ENCODE measurements at places on chromosomes 2 and 18. TPM values are rescaled to one million over a fixed set of nuclear protein-coding genes. Genes with fewer than 3 reads are reported as not detected.

- H3K4me3 ChIP-seq: no peak overlapping the region
- no peak overlapping the region for H3K27ac ChIP-seq
- H3K36me3 ChIP-seq: no peaks in the 10 kb centered on the region
- no peaks in the 10 kb centered on the region for H3K27me3 ChIP-seq
- DNase-seq: no peak
Observed at GRCh38 chr2:42102591-42103450, 55.0 kb downstream of the PKDCC start.

- peak overlapping the region; percentile 95 for H3K4me3 ChIP-seq
- peaks cover 47% of the 10 kb centered on the region for H3K4me1 ChIP-seq
- DNase-seq: peak; percentile 17
- peak overlapping the region; percentile 99 for H3K27ac ChIP-seq
- H3K36me3 ChIP-seq: peaks cover 39% of the 10 kb centered on the region
Observed at GRCh38 chr2:218218268-218219185, 1.5 kb downstream of the ARPC2 start.

DNA sequence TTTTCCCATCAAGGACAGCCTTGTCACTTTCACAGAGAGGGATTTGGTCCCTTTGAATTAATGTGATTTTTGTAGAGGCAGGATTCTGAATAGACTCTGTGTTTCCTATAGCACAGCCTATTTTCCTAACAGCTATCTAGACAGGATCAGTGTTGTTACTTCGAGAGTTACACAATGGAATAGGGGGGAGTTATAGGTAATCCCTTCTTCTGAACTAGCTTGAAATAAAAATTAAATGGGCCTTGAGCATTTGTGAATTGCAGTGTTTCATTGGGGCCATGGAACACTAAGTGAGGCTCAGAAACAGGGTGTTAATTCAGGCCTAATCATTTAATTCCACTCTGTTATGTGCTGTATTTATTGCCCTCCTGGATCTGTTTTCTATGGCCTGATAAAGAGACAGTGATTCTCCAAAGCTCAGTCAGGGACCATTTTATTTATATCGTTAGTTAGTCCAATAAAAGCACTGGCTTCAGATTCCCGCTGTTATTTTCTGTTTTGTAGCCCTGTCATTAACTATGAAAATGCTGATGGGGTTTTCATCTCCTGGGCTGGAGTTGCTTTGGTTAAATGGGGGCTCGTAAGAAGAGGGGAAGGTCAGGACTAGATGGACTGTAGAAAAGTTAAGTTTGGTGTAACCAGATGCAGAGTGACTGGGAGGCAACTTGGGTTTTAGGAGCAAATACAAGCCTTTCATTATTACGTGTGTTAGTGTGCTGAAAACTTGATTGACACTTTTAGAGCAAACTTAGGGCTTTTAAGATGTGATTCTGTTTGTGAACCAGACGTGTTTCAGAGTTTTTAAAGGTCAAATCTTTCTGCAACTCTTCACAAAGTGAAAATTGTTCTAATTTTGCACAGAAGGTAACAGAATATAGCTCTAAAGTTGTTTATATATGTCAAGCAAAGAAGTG, 461.0 kb upstream of the HNRNPA3 start:
- H3K27ac ChIP-seq: no peak overlapping the region
- peaks cover 36% of the 10 kb centered on the region for H3K27me3 ChIP-seq
- peaks cover 10% of the 10 kb centered on the region for H3K4me1 ChIP-seq
- no peak overlapping the region for H3K4me3 ChIP-seq
- DNase-seq: no peak

DNA sequence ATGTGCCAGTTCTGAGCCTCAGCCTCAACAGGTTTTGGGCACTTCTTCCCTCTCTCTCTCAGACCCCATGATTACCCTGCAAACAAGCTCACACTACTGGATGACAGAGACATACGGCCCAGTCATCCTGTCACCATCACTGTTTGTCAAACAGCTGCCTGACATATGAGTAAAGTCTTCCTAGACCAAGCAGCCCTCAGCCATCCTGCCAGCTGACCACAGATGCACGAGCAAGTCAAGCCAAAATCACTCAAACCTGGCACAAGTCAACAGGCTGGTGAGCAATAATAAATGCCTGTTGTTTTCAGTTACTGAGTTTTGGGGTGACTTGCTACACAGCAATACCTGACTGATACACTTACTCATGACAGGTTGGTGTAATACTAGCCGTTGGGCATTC, 75.5 kb upstream of the KLF7 start:
- H3K27me3 ChIP-seq: no peaks in the 10 kb centered on the region
- no peaks in the 10 kb centered on the region for H3K36me3 ChIP-seq
- H3K4me1 ChIP-seq: peaks cover 9% of the 10 kb centered on the region
- peak; percentile 39 for DNase-seq
- no peak overlapping the region for H3K27ac ChIP-seq
- no peak overlapping the region for H3K4me3 ChIP-seq

DNA sequence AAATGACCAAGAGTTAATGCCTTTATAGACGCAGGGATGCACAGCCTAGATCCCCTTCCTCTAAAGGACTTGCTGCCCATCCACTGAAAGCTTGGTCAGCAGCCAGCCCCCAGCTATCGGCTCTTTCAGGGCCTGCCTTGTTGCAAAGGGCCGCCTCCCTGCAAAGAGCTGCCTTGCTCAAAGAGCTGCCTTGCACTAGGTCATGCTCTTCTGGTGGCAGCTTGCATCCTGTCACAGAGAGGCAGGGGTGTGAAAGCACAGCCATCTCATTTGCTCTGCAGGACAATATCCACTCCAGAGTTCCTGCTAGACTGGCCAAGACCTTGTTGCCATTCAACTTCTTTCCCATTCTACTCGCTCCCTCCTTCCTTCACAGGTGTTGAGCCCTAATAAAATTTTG, 137.1 kb downstream of the MCFD2 start:
- H3K27me3 ChIP-seq: no peaks in the 10 kb centered on the region
- H3K27ac ChIP-seq: peak overlapping the region; percentile 31
- H3K4me1 ChIP-seq: peaks cover 14% of the 10 kb centered on the region
- no peak overlapping the region for H3K4me3 ChIP-seq
- DNase-seq: no peak
- no peaks in the 10 kb centered on the region for H3K36me3 ChIP-seq

- no peak overlapping the region for H3K4me3 ChIP-seq
- H3K4me1 ChIP-seq: peaks cover 26% of the 10 kb centered on the region
- H3K27ac ChIP-seq: peak overlapping the region; percentile 35
- H3K27me3 ChIP-seq: no peaks in the 10 kb centered on the region
- no peaks in the 10 kb centered on the region for H3K36me3 ChIP-seq
- no peak for DNase-seq
Observed at GRCh38 chr2:133581010-133581760, 12.9 kb upstream of the NCKAP5 start.

DNA sequence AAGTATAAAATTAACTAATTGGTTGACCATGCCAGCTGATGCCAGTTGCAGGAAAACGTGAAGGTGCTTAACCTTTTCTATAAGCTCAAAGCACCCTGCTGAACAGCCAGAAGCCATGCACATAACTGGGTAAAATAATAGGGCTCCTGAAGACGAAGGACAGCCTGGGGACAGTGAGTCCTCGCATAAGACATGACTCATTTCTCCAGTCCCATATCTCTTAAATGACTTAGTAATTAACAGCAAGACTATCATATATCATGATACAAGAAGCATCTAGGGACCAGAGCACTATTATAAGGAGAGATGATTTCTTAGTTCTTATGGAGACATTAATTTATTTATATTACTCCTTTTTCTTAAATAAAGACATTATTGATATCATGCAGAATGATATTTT, 100.5 kb upstream of the DOK6 start:
- H3K4me1 ChIP-seq: no peaks in the 10 kb centered on the region
- DNase-seq: no peak

- H3K27ac ChIP-seq: no peak overlapping the region
- no peaks in the 10 kb centered on the region for H3K36me3 ChIP-seq
- H3K4me3 ChIP-seq: no peak overlapping the region
Observed at GRCh38 chr2:71849111-71849510, 298.6 kb downstream of the CYP26B1 start.

DNA sequence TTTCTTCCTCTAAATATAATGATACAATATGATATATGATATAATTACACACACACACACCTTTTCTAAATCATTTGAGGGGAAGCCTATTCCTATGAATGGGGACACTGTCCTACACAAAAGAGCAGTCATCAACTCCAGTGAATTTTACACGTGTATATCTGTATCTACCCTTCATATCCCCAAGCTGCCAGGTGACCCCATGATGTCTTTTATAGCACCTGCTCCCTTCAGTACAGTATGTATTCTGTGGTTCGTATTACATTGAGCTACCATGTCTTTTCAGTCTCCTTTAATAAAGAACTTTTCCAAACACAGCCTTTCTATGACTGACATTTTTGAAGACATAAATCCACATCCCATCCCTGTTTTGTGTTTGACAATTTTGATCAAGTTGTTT, 19.0 kb downstream of the TBC1D8 start:
- no peaks in the 10 kb centered on the region for H3K27me3 ChIP-seq
- peaks cover 19% of the 10 kb centered on the region for H3K36me3 ChIP-seq
- DNase-seq: no peak

- no peak for DNase-seq
- H3K27ac ChIP-seq: no peak overlapping the region
- H3K4me3 ChIP-seq: no peak overlapping the region
- H3K4me1 ChIP-seq: no peaks in the 10 kb centered on the region
- no peaks in the 10 kb centered on the region for H3K36me3 ChIP-seq
Observed at GRCh38 chr18:21663578-21663977, 41.0 kb downstream of the ABHD3 start.

DNA sequence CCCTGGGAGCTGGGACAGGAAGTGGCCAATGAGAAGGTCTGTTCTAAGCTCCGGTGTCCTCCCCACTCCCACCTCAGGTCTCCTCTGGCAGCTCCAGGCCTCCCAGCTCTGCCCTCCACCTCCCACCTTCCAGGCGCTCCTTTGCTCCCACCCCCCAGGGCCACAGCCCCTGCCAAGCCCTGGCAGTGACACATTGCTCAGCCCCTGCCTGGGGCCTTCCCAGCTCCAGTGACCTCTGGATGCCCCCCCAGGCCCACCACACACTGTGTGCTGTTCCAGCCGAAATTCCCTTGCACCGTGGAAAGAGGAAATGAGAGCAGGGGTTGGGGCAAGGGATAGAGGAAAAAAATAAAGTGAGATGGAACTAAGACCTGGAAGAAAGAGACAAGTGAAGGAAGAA, 289.6 kb downstream of the CYP26B1 start:
- peaks cover 50% of the 10 kb centered on the region for H3K27me3 ChIP-seq
- no peak for DNase-seq
- H3K36me3 ChIP-seq: no peaks in the 10 kb centered on the region
- H3K4me3 ChIP-seq: no peak overlapping the region
- H3K4me1 ChIP-seq: no peaks in the 10 kb centered on the region

DNA sequence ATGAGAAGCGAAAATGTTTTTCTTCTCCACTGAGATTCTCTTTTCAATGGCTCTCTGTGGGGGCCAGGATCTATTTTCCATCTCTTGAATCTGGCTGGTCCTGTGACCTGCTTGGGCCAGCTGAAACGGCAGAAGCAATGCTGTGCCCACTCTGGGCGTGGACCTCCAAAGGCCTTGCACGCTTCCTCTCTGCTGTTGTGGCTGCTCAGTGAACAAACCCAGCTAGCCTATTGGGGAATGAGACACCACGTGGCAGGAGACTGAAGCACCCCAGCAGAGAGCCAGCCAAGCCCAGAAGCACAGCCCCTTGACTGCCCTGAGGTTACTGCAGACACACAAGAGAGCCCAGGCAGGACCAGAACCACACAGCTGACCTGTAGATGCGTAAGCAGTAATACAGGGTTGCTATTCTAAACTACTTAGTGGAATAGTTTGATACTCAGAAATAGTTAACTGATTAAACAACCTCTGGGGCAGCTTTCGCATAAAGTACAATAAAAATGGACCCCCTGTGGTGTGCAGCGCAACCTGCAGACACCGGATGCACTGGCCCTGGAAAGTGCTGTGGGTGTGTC, 221.7 kb upstream of the SH3BP4 start:
- no peaks in the 10 kb centered on the region for H3K27me3 ChIP-seq
- H3K4me3 ChIP-seq: no peak overlapping the region
- H3K4me1 ChIP-seq: peaks cover 11% of the 10 kb centered on the region
- H3K27ac ChIP-seq: no peak overlapping the region

DNA sequence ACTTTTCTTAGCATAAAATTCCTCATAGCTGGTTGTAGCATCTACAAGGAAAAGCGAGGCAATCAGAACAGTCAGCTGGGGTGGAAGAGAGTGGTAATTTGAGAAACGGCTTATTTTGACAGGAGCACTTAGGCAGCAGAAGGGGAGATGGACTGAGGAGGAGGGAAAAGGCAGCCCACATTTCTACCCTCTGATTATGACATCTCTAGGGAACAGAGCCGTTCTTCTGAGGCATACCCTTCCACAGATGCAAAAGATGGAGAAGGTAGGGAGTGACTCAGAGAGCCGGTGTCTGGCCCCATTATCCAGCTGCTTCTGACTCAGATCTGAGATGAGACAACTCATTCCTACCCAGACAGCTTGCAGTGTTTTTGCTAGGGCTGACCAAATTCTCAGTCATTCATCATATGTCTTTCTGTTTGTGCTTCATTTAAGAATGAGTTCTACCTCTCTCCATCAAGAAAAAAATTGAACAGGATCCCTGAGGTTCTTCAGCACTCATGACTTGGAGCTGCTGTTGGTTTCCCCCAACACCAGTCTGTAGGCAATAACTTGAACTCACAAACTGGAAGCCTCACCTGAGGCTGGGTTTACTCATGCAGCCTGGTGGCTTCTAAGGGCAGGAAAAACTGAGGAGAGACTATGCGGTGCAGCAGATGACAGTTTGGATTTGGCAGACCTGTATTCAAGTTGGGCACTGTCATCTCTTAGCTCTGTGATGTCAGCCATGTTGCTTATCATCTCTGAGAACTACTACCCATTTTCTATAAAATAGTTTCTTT, 15.9 kb upstream of the SEC11C start:
- H3K27me3 ChIP-seq: peaks cover 48% of the 10 kb centered on the region
- peak; percentile 59 for DNase-seq
- no peak overlapping the region for H3K4me3 ChIP-seq
- peaks cover 9% of the 10 kb centered on the region for H3K4me1 ChIP-seq

DNA sequence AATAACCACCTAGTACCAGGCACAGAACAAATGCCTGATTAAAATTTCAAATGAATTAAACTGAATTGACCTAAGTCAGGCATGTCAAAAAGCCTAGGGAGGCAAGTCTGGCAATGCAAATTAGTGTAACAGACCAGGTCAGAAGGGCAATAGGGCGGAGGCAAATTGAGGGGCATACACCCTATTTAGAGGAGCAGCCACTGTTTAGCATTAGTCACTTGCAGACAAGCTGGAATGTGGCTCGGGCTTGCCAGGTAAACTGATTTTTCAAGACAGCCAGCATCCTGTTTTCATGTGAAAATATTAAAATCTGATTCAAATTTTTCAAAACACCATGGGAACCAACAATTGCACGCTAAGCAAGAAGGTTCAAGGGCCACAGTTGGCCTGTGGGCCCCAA, 160.3 kb downstream of the EN1 start:
- peak overlapping the region; percentile 46 for H3K27ac ChIP-seq
- H3K4me1 ChIP-seq: peaks cover 21% of the 10 kb centered on the region
- DNase-seq: no peak
- H3K27me3 ChIP-seq: no peaks in the 10 kb centered on the region

Gene SEH1L
- 139 TPM for total RNA-seq

Gene PIEZO2
- 0.49 TPM for total RNA-seq

Gene KIF5C
- 0.21 TPM for total RNA-seq

Gene ACOXL
- total RNA-seq: not detected

Gene MEP1B
- not detected for total RNA-seq

Gene DIPK1C
- not detected for total RNA-seq

Gene LAMA3
- total RNA-seq: 269 TPM

Gene ACKR3
- 0.29 TPM for total RNA-seq

Gene FTCDNL1
- total RNA-seq: 2.5 TPM

Gene HNRNPLL
- total RNA-seq: 43.4 TPM

Gene CBLN2
- not detected for total RNA-seq

Gene MBP
- total RNA-seq: 31.6 TPM

Gene GPR45
- total RNA-seq: not detected

Gene PKDCC
- 0.49 TPM for total RNA-seq

Gene TPGS2
- 40.9 TPM for total RNA-seq

Data from MCF 10A (cell line).